ENCODE measurements at places on chromosomes 12 and 14.

DNA sequence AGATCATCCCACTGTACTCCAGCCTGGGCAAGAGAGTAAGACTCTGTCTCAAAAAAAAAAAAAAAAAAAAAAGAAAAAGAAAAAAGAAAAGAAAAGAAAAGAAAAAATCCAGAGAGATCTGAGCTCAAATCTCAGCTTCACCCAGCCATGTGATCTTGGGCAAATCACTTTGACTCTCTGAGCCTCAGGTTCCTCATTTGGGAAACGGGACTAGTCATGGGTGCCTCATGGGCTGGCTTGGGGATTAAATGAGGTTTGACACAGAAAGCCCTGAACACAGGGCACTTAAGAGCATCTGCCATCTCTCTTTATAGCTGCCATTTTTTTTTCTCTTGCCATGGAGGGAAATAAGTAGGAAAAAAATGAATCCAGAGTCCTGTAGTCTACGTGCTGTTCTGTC lies 86.2 kb upstream of the MYL2 start:
- no peak for DNase-seq

- DNase-seq = no peak
These were observed 20.3 kb downstream of the PRICKLE1 start for GRCh38 chr12:42568952-42569915.

DNA sequence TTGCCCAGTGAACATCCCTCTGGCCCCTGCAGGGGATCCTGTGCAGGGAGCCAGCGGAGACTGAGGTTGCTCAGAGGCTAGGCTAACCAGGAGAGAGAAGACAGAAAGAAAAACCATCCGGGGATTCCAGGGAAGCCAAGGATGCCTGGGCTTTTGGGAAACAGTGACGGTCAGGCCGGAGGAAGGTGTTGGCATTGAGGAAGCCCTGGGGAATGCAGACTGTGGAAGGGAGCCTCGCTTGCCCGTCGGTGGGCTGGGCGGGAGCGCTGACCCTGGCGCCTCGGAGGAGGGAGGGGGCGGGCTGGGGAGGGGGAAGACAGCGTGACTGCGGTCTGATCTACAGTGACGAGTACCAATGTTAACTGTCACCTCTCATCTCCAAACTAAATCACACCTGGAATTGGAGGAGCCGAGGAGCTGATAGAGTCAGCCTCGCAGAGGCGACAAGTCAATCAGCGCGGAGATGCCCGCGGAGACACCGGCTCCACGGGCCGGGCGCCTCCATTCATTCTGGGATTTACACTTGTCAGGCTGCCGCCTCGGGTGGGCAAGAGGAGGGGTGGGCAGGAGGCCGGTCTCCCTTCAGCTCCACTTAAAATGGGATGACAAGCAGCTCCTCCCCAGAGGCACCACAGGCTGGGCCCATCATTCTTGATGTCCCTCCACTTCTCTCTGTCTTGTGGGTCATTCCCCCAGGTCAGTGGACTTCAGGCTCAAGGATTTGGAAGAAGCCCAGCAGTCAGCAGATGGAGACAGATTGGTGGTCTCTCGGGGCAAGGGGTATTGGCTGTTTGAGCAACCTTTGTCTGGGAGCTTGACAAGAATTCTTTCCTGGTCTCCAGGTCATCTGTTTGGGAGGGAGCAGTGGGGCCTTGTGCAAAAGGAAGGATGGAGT lies 20.4 kb upstream of the GPATCH2L start:
- DNase-seq = no peak

DNA sequence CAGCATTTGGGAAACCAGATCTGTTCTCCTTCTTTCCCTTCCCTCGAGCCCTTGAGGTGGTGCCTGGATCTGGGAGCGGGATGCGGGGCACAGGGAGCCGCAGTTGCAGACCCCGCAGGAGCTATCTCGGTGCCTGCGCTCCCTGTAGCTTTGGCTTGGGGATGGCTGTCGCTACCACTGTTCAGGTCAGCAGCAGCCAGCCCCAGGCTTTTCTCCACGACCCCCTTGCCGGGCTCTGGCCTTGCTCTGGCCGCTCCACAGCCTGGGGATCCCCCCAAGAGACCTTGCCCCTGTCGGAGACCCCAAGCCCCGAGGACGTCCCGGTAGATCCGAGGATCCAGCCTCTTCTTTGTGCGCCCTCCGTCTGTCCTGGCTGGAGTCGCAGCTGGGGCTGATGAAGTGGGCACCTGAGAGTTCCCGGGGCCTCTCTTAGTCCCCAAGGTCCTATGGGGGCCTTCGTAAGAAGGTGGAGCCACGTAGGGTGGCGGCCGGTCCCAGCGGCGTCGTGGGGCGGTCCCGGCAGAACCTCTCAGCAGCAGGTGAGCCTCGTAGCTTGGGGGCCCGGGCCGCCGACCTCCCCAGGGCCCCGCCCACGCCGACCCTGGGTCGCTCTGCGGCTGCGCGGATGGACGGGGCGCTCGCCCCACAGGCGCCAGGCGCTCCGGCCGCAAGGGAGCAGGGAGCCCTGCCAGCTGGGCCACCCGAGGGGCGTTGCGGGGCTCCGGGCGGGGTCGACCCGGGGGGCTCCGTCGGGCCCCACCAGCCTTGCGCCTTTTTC lies 1.3 kb downstream of the DDN start:
- DNase-seq = no peak

DNA sequence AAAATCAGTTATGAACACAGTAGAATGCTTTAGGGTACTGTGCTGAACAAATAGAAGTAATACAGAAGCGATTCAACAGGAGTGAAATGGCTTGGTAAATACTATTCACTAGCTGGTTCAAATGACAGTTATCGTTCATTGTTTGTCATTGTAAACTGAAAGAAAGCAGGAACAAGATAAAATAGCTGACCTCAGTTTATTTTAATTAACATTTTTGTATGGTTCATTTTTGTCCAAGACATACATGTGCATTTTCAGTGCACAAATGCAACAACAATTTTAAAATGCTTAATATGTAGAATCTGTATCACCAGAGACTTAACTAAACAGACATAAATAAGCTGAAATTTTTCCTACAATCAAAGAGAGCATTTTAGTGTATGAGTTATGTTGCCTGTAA lies 49.9 kb downstream of the ALX1 start:
- no peak for DNase-seq

Data from CD4-positive, alpha-beta T cell treated with Interleukin-6 at 100 ng/mL for 8 hours (primary cell).